ENCODE measurements at places on chromosomes 5 and 9. TPM values are rescaled to one million over a fixed set of nuclear protein-coding genes. Genes with fewer than 3 reads are reported as not detected.

The NPR3 gene
- 15.4 TPM for total RNA-seq

- DNase-seq = no peak
These were observed 4.5 kb downstream of the LRRTM2 start for GRCh38 chr5:138870611-138871010.

DNA sequence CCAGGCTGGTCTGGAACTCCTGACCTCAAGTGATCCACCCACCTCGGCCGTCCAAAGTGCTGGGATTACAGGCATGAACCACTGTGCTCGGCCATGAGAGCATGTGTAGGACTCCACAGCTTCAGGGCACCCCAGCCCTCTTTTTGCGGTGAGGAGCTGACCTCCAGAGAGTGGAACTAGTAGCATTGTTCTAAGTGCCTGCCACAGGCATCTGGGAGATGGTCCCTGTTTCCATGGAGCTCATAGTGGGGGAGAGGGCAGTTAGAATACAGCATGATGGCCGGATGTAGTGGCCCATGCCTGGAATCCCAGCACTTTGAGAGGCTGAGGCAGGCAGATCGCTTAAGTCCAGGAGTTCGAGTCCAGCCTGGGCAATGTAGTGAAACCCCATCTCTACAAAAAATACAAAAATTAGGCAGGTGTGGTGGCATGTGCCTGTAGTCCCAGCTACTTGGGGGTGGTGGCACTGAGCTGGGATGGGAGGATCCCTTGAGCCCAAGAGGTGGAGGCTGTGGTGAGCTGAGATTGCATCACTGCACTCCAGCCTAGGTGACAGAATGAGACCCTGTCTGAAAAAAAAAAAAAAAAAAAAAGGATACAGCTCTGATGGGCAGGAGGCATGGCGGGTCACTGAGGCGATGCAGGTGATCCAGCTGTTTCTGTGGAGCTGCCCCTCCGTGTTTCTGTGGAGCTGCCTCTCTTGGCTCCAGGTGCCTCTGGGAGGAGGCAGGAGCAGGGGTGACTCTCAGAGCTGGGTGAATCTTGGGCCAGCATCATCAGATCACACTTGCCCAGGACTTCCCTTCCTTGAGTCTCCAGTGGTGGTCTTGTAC is 4.2 kb downstream of the ASS1 start:
- no peak for DNase-seq

DNA sequence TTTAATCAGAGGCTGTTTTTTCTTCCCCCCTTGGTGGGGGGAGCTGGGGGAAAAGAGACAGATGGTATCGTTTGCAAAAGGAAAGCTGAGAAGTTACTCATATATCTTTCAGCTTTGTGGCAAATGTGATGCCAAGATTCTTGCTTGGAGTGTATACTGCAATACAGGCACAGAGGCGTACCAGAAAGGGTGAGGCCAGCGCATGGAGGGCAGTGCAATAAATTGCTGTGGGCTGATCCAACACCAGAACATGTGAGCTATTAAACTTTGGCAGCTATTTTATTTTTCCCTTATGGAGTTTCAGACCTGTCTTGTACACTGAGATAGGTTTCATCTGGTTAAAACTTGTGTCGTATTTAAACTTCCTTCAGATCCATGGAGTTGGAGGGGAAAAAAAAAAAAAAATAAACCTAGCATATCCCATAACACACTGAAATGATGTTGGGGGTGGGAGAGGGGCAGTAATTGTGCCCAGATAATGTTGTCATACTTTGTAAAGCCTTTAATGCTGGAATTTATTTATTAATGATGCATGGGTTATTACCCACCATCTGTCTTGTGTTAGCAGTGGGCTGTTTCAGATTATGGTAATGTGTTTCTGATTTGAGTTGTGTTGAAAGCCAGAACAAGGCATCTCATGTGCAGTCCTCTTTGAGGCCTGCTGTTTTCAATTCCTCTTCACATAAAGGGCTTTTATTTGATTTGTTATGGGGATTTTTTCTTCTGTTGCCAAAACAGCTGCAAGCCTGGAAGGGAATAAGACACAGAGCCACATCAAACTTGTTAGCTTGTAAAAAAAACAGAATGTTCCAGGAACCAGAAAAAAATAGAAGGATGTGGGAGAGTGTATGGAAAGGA is 891.3 kb downstream of the TLE1 start:
- DNase-seq = no peak

DNA sequence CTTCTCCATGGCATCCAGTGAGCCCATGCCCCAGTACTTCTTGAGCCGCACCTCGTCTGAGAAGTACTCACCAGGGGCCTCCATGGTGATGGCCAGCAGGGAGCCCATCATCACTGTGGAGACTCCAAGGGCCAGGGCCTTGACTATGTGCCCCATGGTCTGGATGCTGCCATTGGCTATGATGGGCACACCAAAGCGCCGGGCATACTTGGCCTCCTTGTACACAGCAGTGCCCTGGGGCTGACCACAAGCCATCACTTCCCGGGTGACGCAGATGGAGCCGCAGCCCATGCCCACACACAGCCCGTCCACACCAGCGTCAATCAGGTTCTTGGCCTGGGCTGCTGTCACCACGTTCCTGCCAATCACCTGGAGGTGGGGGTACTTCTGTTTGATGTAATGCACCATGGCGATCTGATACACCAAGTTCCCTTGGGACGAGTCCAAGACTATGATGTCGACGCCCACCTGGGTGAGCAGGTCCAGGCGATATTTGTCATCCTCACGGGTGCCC is 7.0 kb upstream of the DCAF12 start:
- DNase-seq = no peak

Measured in liver (tissue), 10 donors.